Progenitor cell of endocrine pancreas (in vitro differentiated cells): ENCODE measurements at places on chromosomes 11 and 22. TPM values are rescaled to one million over a fixed set of nuclear protein-coding genes. Genes with fewer than 3 reads are reported as not detected.

DNA sequence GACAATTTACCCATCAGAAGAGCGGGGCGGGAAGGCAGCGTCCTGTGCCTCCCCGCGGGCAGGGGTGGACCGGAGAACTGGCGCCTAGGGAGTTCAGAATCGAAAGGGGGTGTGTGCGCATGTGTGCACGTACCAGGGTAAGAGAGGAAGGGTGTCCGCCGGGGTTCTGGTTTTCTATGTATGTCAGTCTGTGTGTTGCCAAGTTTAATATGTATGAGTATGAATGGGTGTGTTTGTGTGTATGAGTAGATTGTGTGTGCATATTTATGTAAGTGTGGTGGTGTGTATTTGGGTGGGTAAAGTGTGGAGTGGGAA lies 2.0 kb downstream of the KCNC1 start:
- no peak for DNase-seq

IFITM10 gene
- 1.2 TPM in 2 replicates for total RNA-seq

ARHGAP8 gene
- total RNA-seq = 100 and 105 TPM in 2 replicates

GRCh38 chr11:7160814-7161489 lies 72.2 kb downstream of the RBMXL2 start:
- no peak for DNase-seq

- DNase-seq = no peak
Measured at GRCh38 chr11:13362596-13363109, 85.1 kb downstream of the BMAL1 start.

MAJIN gene
- not detected in 2 replicates for total RNA-seq

ACTN3 gene
- 0.43 and 0.44 TPM in 2 replicates for total RNA-seq

- DNase-seq = no peak
Measured at GRCh38 chr11:44576656-44577055, 11.2 kb downstream of the CD82 start.

PANX2 gene
- total RNA-seq = 6.2 and 6.3 TPM in 2 replicates

GRCh38 chr11:133123366-133123765 lies 408.9 kb downstream of the OPCML start:
- no peak for DNase-seq

DNA sequence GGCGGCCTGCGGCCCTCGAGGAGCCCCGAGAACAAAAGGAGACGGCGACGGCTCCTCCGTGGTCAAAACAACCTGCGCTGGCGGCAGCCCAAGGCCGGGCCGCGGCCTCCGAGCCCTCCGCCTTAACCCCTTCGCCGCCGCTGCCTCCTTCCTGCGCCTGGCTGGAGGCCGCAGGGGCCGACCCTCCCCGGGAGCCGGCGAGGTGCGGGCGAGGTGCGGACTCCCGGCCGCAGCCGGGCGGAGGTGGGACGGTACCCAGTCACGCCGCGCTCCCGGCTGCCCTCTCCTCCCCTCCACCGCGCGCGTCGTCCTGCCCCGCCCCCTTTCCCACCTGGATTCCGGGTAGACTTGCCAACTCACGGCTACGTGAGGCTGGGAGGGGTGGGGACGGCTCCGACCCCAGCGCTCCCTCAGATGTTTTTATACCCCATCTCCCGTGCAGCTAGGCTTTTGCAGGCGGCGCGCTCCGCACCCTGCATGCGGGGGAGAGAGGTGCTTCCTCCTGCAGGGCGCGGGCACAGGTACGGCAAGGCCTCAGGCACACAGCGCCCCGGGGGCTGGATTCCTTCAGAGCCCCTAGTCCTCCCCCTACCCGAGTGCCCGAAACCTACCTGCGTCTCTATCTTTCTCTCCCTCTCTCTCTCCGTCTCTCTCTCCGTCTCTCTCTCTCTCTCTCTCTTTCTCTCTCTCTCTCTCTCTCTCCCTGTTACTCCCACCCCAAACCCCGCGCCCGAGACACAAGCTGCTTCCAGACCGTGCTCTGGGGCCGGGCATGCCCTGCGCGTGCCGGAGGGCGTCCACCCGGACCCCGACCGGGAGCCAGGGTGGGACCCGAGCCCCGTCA lies 2.0 kb downstream of the PDGFB start:
- peak; percentile 54 for DNase-seq

APOL1 gene
- 0.12 TPM in 1 of 2 replicates, not detected in the other for total RNA-seq

DNA sequence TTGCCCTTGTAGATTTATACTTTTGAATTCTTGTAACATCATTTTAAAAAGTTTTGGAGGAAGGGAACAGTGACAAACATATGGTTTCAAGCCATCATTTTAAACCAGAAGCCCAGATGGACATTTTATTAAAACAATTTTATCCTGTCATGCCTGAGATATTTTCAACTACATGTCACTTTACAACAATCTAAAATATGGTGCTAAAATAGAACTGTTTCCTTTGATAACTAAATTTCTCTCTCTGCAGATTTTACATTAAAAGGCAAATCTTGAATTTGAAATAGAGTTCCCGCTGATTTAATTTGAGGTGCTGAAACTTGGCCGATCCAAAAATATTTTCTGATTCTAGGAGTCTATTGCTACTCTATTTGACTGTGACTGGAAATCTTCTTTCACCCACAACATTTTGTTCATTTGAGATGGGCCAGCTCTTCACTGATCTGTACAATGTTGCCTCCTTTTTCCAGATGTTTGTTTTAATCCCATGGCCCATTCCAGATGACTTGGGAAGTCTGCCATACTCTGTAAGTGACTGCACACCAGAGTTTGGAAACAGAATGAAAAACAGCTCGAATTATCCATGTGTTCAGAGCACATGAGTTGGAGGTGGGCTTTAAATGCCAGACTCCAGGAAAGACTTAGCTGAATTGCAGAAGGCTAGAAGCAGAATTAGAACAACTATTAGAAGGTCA lies 402.5 kb downstream of the TMEM135 start:
- no peak for DNase-seq

DNA sequence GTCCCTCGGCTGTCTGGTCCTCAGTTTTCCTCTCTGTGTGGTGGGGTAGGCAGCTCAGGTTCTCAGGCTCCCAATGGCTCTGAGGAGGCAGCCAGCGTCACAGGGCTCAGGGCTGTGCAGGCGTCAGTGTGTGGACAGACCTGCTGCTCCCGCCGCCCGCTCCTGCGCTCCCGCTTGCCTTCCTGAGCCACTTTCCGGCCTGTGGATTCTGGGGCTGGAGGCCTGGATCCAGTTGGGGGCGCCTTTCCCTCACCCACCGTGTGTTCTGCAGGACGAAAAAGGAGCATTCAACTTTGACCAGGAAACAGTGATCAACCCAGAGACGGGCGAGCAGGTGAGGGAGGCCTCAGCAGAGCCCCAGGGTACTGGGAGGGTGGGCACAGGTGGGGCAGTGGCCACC lies 14.7 kb downstream of the DPP3 start:
- no peak for DNase-seq

GRCh38 chr11:33366918-33367317 lies 109.7 kb downstream of the HIPK3 start:
- no peak for DNase-seq

ANGPTL5 gene
- not detected in 2 replicates for total RNA-seq

KRTAP5-10 gene
- total RNA-seq = 0.41 TPM in 1 of 2 replicates, not detected in the other

- no peak for DNase-seq
Measured at GRCh38 chr11:92240916-92241315, 16.3 kb downstream of the FAT3 start.

TSGA10IP gene
- not detected in 2 replicates for total RNA-seq

BIK gene
- 1.7 and 1.9 TPM in 2 replicates for total RNA-seq

GRCh38 chr11:23123753-23124152 lies 263.5 kb upstream of the CCDC179 start:
- no peak for DNase-seq

DNA sequence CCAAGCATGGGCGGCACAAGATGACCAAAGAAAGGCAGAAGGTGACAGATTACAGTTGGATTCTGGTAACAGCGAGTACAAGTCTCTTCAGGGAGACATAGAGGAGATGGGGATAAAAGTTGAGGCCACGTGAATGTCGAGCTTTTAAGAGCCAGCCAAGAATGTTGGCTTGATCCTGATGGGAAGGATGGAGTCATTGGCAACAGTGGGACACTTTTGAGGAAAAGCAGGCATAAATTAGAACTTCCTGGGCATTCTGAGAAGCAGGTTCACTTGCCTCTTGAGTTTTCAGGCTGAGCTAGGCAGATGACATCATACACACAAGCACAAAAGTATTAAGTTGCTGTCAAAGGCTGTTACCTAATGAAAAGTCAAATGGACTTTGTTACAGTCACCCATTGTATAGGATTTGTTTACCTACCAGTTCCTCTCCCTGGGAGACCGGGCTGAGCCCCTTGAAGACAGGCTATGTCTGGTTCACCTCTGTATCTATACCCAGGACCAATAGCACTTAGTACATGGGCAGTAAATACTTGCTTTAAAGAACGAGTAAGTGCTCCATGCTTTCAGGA lies 41.1 kb downstream of the TNRC6B start:
- DNase-seq = no peak
